ENCODE measurements at places on chromosomes 2 and 18.
A peak's percentile ranks its signal among the peaks of the same experiment; 100 is the strongest.

DNA sequence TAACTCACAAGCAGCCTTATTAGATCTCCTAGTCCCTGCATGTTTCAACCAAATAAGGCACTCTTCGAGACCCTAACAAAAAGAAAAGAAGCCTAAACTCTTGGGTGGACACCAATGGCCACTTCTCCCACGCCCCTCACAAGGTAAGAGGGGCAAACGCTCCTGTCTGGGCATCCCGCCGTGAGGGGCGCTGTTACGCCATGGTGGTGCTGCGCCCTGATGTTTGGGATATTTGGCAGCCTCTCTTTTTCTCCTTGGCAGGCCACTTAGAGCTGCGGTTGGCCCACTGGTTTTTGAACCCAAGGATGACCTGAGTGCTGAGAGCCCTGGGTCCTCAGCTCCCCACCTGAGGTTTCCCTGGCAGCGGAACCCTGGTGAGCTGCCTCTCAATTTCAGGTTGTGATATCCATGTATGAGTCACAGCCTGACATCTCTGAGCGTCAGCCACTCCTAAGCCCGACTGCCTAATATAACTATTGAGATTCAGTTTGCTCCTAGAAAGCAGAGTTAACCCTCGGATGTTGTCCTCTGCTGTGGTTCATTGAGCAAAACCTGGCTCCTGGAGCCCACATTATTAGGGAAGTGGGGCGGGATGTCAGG, 103.3 kb downstream of the COL6A3 start:
- DNase-seq = no peak

DNA sequence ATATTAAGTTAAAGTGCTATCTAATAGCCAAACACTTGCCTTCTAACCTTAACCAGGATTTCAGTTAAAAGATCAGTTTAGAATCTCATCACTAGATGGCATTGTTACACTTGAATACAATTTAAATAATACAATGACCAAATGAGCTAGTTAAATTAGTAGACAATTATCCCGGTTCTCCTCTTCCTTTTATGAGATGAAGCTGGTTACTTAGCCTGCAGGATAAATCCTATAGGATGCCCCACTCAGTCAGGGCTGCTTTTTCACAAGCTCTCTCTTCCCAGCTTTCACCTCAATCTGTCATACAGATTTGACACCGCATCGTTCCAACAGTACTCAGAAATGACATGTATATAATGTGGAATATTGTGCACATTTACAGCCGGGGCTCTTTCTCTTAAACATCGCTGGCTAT, 678.8 kb downstream of the KCNJ3 start:
- peak; percentile 22 for DNase-seq

DNA sequence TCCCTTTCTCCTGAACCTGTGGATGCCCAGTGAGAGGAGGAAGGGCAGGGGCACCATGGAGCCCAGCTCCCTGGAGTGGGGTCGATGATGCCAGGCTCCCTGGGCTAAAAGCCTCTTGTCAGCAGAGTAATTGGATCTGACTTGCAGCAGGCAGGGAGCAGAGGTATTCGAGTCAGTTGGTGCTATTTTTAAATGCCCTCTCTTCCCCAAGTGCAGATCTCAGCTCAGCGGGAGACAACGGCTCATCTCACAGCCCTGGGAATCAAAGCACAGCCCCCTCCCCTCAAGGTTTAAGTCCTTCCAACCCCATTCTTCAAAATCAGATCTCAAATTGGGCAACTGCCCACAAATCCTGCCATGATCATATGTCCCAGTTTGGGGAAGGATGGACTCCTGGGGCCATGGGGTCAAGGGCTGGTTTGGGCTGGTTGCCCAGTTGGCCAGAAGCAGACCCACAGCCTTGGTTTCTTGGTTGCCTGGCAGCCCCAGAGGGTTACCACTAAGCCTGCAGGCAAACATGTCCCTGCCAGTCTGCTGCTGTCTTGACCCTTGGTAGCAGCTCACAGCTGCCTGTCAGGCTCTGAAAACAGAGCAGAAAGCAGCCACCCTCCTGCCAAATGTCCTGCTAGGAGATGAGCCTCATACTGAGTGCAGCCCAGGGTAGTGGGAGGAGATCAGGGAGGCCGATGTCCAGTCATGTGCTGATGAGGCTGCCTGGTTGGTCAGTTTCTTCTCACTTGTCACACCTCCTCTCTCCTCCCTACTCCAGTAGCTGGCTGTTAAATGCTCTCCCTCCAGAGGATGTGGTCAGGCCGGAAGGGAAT, 244.9 kb downstream of the LOXHD1 start:
- no peak for DNase-seq

- DNase-seq = no peak
Measured at GRCh38 chr2:33229646-33230045, 246.8 kb upstream of the RASGRP3 start.

GRCh38 chr2:233655043-233655442, 16.7 kb upstream of the UGT1A9 start:
- DNase-seq = no peak

DNA sequence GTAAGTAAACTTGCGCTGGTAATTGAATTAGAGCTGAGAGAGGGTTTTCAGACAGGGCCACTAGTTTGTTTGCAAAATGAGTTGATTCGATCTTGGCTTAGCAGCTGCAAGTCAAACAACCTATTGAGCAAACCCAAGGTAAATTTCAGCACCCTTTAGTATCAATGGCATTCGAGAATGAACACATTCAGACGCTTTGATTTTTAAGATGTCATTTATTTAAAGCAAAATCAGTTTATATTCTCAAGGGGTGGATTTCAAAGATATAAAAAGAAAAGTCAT, 44.2 kb downstream of the TGIF1 start:
- no peak for DNase-seq

DNA sequence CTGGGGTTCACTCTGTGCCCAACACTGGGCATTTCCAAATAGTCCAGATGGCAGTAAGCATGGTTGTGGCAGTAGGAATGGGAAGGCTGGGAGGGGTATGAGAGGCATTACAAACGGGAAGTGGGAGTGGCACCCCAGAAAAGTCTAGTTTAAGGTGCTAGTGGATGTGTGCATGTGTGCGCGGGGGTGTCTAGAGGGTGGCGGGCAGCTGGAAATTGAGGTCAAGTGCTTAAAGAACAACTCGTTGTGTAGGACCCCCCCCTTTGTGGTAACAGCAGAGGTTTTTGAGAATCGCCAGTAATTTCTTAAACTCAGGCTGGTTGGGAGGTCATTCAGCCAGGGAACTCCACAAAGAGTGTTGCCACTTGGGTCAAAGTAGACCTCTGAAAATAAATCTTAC, 69.9 kb downstream of the RHBDD1 start:
- no peak for DNase-seq

- no peak for DNase-seq
Measured at GRCh38 chr18:59842947-59843346, 56.8 kb upstream of the PMAIP1 start.

GRCh38 chr2:241314226-241315092, 1.0 kb downstream of the HDLBP start:
- DNase-seq = peak; percentile 40

DNA sequence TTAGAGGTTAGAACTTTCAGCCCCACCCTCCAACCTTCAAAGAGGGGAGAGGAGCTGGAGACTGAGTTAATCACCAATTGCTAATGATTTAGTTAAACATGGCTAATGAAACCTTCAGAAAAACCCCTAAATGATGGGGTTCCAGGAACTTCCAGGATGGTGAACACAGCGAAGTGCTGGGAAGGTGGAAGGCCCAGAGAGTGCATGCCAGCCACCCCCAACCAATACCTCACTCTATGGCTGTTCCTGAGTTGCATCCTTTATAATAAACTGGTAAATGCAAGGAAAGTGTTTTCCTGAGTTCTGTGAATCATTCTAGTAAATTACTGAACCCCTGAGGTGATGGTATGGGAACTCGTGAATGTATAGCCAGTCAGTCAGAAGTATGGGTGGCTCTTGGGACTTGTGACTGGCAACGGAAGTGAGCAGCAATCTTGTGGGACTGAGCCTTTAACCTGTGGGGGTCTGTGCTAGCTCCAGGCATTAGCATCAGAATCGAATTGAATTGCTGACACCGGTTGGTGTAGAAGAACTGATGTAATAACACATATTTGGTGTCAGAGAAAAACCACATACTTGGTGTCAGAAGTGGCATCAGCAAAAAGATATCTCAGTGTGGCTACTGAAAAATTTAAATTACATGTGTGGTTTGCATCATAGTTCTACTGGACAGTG, 37.4 kb downstream of the NPHP1 start:
- DNase-seq = no peak

DNA sequence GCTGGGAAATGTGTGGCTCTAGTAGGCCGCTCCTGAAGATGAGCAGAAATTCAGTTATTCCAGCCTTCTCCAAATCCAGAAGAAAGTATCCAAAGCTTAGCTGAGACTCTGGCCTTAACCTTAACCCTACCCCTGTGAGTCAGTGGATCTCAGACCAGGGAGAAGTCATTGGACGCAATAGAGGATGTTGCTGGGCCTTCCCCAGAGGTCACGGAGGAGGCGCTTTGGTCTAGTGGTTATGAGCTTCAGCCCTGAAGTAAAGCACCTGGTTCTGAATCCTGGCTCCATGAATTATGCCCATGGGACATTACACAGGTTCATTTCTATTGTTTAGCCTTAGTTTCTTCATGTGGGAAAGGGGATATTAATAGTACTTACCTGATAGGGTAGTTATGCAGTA, 24.0 kb downstream of the PKDCC start:
- no peak for DNase-seq

GRCh38 chr18:3675994-3676393, 226.0 kb downstream of the TGIF1 start:
- no peak for DNase-seq

- no peak for DNase-seq
Measured at GRCh38 chr2:238851026-238851425, 3.1 kb downstream of the TWIST2 start.

GRCh38 chr18:3590096-3590630, 140.2 kb downstream of the TGIF1 start:
- no peak for DNase-seq

DNA sequence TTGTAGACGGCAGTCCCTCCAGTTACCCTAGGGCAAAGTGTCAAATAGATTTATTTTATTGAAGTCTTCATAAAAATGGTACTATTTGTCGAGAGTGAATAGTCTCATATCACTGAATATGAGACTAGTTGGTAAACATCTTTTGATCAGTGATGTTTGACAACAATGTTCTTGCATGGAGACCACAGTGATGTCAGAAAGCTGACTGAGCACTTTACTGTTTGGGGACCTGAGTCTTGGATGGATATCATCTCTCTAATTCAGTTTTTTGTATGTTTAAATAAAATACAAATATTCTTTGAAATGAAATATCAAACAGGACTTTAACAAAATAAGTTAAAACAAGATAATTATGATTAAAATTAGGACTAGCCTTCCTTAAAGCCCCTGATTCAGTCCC, 1315.4 kb upstream of the NRXN1 start:
- no peak for DNase-seq

- no peak for DNase-seq
Measured at GRCh38 chr2:20544153-20544747, 97.4 kb downstream of the RHOB start.

- no peak for DNase-seq
Measured at GRCh38 chr2:120759543-120760331, 24.1 kb downstream of the GLI2 start.

DNA sequence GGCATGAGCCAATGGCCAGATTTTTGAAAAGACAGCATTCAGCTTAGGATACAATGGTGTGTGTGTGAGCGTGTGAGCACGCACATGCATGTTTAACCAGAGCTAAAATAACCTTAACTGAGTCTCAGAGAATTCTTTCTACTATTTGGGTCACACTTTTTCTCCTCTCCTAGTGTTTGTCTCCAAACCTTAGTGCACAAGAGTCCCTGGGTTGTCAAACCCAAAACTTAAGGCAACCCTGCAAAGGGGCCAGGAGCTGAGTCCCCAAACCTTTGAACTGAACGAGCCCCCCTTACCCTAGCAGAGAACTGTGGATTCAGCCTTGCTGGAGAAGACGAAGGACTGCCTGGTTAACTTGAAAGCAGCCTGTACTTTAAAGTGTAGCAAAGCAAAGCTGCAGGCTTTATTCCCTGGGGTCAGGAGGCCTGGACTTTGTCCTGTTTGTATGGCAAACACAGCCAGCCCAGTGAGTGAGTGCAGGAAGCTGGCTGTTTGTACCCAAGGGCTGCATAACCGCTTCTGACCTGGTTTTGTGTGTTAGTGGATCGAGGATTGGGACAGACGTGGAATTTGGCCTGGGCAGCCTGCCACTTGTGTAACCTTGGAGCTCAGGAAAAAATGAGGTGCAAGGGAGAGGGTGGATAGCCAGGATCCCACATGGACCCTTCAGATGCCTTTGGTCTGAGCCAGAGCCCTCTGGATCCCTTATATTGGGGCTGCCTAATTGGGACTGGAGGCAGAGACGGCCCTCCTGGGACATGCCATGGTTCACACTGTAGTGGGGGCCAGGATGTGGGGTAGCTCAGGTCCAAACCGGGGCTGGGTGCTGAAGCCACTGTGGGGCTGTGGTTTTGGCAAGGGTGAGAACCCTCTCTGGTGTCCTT, 6.4 kb upstream of the PSMD1 start:
- DNase-seq = no peak

GRCh38 chr2:48026865-48027264, 120.6 kb upstream of the FBXO11 start:
- no peak for DNase-seq

DNA sequence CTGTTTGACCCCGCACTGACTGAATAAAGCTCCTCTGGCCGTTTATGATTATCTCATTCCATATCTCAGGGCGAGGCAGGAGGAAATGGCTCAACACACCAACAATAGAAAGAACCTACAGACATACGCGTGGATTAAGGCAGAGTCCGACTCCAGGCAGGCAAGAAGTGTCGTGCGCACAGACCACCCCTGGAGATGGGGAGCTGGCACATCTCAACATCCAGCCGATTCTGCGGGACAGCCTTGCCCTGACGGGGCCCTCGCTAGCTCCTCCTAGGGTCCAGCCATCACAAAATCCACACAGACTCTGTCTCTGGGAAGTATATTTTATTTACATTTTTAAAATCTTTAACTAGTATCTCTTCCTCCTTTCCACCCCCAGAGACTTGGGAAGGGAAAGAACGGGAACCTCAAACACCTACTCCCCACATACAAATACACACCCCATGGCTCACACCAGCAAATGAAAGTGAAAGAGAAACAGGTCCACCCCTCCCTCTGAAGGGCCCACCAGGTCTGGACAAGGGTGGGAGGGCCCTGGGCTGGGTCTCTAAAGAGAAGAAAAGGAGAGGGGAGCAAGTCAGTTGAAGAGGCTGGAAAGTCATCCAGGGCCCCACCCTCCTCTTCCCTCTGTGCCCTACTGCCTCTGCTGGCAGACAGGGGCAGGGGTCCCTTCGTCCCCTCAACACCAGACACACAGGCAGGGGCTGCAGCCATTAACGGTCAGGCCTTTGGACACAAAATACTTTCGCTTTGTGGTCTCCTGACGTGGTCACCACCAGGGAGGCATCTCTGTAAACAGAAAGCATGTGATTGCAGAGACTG, 3.2 kb downstream of the GPBAR1 start:
- no peak for DNase-seq

GRCh38 chr18:79875531-79875919, 75.9 kb downstream of the SLC66A2 start:
- DNase-seq = no peak

DNA sequence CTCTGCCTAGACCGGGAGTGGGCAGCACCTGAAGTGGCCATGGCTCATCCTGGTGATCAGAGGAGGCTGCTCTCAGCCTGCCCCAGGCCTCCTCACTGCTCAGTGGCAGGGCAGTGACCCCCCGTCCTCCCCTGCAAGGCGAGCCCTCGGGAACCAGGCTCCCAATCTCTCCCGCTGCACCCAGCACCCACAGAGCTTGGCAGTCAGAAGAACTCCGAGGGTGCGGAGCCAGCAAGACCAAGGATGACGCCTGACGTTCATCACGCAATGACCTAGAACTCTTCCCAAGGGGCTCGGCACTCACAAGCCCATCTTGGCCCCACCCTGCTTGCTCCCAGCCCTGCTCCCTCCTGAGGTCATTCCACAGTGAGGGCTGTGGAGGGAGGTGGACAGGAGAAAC, 189.8 kb upstream of the SALL3 start:
- no peak for DNase-seq

All from HS-5 (cell line).